ENCODE measurements at places on chromosomes 12 and 14.

DNA sequence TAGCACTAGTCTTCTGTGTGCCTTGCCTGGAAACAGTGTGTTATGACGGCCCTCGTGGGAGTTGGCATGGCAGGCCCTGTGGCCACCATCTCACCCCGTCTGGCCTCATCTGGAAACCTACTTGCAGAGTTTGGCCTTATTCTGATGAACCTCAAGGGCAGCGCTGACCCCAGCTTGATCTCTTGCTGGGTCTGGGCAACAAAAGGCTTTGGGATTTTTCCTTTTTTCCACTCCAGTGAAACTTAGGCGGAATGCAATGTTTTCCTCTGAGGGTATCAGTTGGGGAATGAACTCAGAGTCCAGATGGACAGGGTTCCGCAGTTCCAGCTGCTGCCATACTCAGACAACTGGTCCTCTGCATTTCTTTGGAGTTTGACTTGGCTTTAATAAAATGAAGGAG, 15.9 kb downstream of the CACNA1C start:
- DNase-seq, result no peak

GRCh38 chr12:131603939-131604795, 106.7 kb upstream of the SFSWAP start:
- peak; percentile 8 for DNase-seq

GRCh38 chr12:31522607-31523006, 68.3 kb downstream of the DENND5B start:
- no peak for DNase-seq

- DNase-seq, result no peak
These were observed 95.5 kb downstream of the SLC6A15 start for GRCh38 chr12:84816916-84817695.

- no peak for DNase-seq
These were observed 14.4 kb downstream of the ART4 start for GRCh38 chr12:14828892-14829291.

- DNase-seq, result no peak
These were observed 21.1 kb downstream of the TMEM117 start for GRCh38 chr12:43856972-43857371.

- DNase-seq, result no peak
These were observed 169.3 kb downstream of the KTN1 start for GRCh38 chr14:55749201-55749812.

- no peak for DNase-seq
These were observed 435.9 kb downstream of the TMTC2 start for GRCh38 chr12:83122623-83122934.

GRCh38 chr14:26729851-26730250, 132.0 kb upstream of the NOVA1 start:
- no peak for DNase-seq

GRCh38 chr12:57797933-57798332, 15.3 kb downstream of the TSFM start:
- DNase-seq, result no peak

DNA sequence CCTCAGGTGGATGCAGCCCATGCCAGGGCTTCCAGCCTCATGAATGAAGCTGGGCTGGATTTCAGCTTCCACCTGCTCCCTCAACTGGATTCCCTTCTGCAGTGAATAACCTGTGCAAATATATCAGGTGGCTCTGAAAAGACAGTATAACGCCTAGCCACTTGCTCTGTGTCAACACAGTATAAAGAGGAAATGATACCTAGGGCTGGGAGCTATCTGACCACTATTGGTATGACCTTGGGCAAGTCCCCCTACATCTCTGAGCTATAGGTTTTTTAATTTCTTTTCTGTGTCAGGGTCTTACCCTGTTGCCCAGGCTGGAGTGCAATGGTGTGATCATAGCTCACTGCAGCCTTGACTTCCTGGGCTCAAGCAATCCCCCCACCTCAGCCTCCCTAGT, 19.8 kb downstream of the ISM2 start:
- DNase-seq, result no peak

DNA sequence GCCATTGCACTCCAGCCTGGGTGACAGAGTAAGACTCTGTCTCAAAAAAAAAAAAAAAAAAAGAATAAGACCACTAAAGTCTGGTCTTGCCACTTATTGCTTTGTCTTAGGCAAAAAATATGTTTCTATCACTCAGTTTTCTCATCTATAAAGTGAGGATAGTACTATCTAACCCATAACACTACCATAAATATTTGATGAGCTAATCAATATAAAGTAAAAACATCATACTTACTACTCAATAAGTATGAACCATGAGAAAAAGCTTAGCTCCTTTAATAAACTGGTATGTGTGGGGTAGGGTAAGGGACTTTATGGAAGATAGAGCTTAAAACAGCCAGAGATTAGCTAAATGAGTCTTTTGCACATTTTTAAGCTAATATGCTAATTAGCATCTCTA, 85.5 kb downstream of the GXYLT1 start:
- DNase-seq, result no peak

DNA sequence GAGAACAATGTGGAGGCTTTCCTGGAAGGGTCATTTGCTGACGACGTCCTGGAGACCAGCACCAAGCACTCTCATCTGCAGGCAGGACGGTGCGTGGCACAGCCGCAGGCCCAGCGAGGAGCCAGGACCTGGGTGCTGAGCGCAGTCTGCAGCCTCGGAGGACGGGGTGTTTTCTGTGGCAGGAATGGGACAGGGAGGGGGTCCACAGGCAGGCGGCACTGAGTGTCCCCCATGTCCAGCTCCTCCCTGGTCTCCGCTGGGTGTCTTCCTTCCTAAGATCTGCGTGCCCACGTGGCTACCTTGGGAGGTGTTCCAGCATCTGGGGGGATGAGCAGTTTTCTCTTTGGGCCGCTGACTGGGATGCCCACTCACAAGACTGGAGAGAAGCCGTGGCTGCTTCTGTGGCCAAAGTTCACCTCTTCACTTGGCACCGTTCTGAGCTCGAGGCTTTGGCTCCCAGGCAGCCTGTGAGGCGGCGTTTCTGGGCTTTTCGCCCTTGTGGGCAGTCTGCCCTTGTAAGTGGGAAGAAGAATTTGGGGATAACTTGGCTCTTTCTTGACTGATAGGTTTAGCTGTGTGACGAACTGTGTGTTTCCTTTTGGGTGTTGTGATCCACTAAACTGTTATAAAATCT, 72.2 kb downstream of the NOC4L start:
- DNase-seq, result no peak

GRCh38 chr14:104404922-104405321, 174.6 kb upstream of the C14orf180 start:
- no peak for DNase-seq

GRCh38 chr14:68401317-68401716, 391.6 kb downstream of the ZFP36L1 start:
- DNase-seq, result no peak

- no peak for DNase-seq
These were observed 129.5 kb upstream of the ATF1 start for GRCh38 chr12:50634379-50634778.

- DNase-seq, result no peak
These were observed 44.3 kb upstream of the RESF1 start for GRCh38 chr12:31914927-31915326.

- no peak for DNase-seq
These were observed 227.5 kb upstream of the ABCD2 start for GRCh38 chr12:39846971-39847650.

DNA sequence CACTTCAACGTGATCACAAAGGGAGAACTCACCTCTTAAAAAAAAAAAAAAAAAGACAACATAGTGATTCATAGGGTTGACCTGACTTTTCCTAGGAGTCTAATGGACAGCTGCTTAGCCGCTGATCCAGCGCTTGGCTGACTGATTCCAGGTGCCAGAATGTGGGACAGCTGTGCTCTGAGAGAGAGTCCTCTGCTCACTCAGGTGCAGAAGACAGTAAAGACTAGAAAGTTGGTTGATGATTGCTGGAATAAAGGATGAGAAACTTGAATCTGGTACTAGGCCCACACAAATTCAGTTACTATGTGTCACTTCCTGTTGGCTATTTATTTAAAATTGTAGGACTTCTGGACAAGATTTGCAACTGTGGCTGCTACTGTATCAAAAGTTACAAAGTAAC, 229.4 kb downstream of the CHST11 start:
- DNase-seq, result no peak

GRCh38 chr14:100677554-100678468, 48.9 kb upstream of the DLK1 start:
- no peak for DNase-seq

- no peak for DNase-seq
These were observed 77.0 kb downstream of the BICD1 start for GRCh38 chr12:32183650-32184049.

DNA sequence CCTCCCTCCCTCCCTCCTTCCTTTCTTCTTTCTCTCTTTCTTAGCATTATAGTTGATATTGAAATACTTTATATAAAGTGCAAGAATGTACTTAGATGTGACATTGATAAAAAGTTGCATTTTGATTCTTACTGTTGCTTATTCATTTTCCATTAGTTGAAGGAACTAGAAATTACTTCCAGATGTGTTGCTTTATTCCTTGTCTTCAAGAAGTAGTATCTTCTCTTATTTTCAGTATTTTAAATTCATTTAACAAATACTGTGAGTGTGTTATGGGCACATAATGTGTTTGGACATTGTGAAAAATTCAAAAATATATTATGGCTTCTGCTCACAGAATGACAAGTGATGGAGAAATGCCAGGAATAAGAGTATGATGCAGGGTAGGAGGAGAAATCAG, 45.6 kb downstream of the TRMT5 start:
- DNase-seq, result no peak

DNA sequence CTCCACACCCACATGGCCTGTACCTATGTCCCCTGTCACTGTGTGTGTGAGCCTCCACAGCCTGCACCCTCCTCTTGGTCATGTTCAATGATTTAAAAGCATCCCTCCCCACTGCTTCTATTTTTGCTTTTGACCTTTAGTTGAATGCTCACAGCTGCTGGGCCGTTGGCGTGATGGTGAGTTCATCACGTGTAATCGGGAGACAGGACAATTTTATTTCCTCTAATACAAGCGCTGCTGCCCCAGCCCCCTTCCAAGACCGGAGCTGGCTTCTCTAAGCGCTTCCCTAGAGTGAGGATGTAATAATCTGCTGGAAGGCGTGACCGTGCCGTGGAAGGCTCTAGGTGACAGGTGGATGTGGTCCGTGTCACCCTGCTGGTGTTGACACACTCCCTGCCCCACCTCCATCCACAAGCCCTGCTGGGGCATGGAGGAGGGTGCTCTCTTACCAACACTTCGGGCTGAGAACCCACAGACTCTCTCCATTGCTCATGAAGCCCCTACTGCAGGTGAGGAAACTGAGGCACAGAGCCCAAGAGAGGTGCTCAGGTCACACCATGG, 25.4 kb downstream of the CCDC85C start:
- DNase-seq, result no peak

GRCh38 chr12:123532808-123533649, 490 bp downstream of the RILPL1 start:
- no peak for DNase-seq

GRCh38 chr12:114996382-114996781, 312.4 kb upstream of the TBX3 start:
- DNase-seq, result no peak

DNA sequence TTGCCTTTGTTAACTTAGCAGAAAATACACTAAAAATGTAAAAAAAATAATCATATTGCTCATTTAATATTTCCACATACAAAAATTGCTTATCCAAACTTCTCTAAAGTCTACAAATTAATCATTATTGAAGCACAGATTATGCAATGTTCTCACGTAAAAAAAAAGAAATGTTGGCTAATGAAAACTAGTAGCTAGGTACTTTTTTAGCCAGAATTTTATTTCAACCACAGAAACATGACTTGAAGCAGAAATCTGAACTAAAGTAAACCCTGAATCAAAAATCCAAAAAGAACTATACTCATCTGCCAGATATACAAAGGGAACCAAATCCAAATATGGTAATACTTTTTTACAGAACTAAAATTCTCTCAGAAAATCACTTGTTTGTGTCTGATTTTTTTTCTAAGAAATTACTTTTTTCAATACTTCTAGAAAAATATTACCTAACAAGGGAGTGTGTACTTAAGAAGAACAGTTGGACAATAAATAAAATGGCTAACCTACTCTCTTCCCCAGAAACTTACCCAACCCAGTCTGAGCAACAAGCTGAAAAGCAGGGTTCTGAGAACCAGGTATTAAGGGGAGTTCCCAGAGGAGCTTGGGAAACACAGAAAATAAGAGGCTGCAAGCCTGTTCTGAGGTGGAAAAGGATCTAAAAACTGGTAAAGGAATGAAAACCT, 78.4 kb upstream of the RAP1B start:
- DNase-seq, result no peak

DNA sequence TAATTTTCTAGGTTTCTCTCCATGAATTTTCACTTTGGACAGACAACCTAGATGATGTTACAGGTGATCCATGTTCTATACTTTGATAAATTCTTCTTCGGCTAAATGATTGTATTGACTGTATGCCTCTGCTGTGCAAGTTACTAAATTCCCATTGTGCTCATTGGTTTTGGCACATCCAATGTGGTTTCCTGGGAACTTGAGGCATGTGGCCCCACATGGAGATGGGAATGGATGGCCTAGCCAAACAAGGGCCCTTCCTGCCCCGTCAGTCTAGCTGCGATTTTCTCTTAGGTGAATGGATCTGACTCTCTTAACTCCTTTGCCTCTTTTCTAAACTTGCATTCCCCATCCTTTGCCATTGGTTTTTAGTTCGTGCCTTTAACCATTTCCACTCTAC, 186.2 kb downstream of the PELI2 start:
- DNase-seq, result no peak

GRCh38 chr12:64825143-64826021, 935 bp downstream of the TBC1D30 start:
- DNase-seq, result no peak

DNA sequence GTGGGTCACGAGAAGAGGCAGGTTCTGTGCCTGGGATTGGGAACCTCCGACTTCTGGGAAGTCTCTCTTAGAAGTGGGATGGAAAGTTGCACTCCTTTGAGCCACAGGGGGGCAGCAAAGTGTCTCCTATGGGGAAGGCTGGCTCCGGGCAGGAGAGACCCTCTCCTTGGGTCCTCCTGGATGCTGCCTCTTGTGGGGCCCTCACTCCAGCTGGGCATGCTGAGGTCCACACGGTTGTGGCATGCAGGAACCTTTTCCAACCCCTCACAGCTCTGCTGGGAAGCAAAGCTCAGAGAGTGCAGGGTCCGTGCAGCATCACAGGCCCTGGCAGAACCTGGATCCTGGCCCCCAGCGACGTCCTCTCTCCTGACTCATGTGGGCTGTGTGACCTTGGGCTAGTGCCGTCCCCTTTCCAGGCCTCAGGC, 17.4 kb downstream of the SDSL start:
- DNase-seq, result no peak

GRCh38 chr12:2221030-2221621, 168.3 kb downstream of the CACNA1C start:
- no peak for DNase-seq

GRCh38 chr14:100065111-100065871, at the start of gene EVL:
Gene EVL, plus strand, starts transcription at chr14:100065422. Its CDS starts 79 bp downstream, at chr14:100065501.
- peak; percentile 60 for DNase-seq

Data from activated CD4-positive, CD25-positive, alpha-beta regulatory T cell (primary cell).